ENCODE measurements at places on chromosomes 1 and 21.

- no peak for DNase-seq
Measured at GRCh38 chr1:207841901-207842300, 69.0 kb downstream of the CD34 start.

DNA sequence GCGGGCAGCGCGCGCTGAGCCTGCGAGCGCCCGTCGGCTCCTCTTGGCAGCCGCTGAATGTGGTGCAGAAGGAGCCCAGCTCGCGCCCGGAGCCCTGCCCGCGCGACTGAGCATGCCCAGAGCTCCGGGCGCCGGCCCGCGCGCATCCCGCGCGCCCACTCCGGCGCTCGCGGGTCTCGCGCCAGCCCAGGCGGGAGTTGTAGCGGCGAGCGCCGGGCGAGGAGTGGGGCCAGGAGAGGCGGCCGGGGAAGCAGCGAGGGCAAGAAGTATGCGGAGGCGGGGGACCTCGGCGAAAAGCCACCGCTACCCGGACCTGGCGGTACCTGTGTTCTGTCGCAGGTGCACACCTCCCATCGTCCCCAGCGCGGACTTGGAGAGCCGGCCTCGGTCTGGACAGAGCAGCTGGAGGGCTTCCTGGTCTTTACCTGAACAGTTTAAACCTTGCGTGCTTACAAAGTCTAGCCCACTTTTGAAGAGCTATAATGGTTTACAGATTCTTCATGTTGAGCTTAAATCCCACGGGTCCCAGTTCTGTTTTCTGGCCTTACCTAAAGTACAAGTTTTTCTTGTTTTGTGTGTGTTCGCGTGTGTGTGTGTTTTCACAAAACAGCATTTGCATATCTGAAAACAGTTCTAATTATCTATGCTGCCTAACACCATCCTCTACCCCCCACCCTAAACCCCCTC lies at the start of gene DDAH1:
DDAH1 (minus strand) TSS at position 61 of the 687 bp plus-strand sequence. CDS start 114 bp downstream, outside the sequence.
- peak; percentile 13 for DNase-seq

DNA sequence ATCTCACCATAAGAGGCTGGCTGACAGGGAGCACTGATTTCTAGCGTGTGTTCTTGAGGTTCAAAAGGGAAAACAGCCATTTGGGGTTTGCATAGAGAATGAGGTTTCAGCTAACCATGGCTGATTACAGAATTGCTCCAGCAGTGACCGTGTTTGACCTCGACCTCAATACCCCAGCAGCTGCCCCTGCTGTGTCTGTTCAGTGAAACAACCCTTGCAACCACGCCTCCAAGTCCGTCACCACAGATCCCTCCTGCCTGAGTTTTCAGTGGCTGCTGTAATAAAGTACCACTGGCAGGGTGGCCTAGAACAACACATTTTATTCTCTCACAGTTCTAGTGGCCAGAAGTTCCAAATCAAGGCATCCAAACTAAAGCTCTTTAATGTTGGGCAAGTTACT lies 147.7 kb downstream of the HUNK start:
- no peak for DNase-seq

- DNase-seq: no peak
Measured at GRCh38 chr21:41780337-41781049, 13.6 kb upstream of the RIPK4 start.

GRCh38 chr1:8281843-8282509 lies 35.9 kb upstream of the SLC45A1 start:
- DNase-seq: no peak

- DNase-seq: peak; percentile 56
Measured at GRCh38 chr1:228236744-228237143, 28.9 kb downstream of the OBSCN start.

DNA sequence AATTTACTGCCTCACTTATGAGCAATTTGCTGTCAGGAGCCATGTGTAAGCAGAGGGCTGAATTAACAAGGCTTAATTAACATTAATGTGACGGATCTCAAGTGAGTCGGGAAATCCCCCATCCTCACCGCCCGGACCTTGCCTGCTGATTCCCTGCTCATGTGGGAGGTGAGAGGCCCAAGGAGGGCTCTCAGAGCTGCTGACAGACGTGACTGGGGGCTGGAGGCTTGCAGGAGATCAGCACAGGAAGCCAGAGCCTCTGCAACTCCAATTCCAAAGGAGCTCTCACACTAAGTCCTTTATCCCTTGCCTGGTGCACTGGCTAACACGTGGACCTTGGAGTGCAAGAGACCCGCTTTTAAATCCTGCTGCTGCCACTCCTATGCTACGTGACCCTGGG lies 19.4 kb downstream of the LRP8 start:
- no peak for DNase-seq

- no peak for DNase-seq
Measured at GRCh38 chr1:52045236-52045635, 9.8 kb downstream of the TXNDC12 start.

All from activated CD4-positive, alpha-beta T cell treated with anti-CD3 and anti-CD28 coated beads, Interleukin-2, amount 50 U/mL, for 48 hours (primary cell).